ENCODE measurements at places on chromosomes 6 and 20.

DNA sequence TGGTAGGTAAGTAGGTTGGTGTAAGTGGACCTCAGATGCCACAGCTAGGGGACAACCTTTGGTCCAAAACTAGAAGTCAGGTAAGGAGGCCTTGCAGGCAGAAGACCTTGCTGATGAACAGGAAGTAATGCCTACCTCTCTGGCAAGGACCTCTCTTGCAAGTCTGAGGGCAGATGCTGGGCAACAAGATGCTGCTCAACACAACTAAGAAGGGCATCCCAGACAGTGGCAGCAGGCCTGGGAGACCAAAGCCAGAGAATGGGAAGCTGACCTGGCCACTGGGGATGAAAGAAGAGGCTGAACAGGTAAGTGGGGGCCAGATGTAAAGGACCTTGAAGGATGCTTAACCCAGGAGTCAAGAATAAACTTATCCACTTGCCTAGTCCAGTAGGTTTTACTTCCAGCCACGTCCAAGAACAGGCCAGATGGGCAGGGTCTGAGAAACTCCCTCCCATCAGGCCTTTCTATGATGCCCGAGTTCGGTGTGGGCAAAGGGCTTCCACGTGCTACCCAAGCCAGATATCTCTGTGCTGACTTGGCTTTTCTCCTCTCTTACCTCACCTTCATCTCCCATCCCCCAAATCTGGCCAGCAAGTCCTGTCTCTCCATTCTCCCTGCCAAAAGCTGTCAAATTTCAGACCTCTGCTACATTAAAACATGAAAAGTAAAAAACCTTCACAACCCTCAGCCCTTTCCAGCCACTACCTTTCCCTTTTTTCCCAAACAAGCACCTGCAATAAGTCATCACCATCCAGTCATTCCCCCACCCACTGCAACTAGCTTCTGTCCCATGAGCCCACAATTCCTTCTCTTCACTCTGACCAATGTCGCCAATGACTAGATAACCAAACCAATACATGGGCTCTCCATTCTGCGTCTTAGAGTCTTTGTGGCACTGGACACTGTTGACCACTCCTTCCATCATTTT is 11.5 kb upstream of the PLCG1 start:
- no peak for DNase-seq

DNA sequence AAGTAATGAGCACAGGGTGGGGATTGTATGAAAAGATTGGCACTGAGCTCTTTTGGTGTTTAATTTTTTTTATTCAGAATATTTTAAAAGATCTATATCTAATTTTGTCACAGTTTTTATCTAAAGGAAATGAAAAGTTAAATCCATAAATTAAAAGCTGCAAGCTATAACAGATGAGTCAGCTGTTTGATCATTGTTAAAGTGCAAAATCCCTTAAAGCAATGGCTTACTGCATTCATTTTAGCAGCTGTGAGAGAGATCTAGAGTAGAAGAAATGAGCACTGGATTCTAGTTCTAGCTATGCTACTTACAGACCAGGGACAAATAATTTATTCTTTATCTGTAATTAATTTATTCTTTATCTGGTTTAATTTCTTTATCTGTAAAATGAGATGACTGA is 245.9 kb downstream of the CD109 start:
- no peak for DNase-seq

GRCh38 chr20:57842720-57843119 is 132.9 kb upstream of the PMEPA1 start:
- no peak for DNase-seq

DNA sequence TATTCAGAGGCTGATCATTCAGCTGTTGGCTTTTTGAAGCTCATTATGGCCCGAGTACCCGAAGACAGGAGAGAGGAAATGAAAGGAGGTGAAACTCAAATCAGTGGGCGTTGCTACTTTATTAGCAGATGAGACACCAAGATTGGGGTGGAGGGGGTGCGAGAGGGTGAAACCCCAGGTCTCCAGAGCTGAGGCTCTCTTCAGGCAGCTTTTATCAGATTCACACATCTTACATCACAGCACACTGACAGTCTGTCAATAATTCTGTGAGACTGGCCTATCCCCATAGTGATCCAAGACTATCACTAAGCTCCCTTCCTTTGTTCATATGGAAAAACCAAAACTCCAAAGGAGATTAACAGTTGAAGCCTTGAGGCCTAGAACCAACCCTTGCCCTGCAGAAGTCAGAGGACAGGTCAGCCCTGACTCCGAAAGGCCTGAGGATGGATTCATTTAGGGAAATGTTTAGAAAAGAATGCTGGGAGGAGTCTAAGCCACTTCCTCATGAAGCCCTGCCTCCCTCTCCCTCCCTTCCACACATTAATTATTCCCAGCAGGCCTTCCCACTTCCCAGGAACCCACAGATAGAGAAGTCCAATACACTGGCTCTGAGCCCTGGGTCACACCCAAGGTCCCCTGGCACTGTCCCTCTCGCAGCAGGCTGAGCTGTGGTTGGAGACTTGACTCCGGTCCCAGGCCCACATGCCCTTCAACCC is 23.2 kb downstream of the TRERF1 start:
- DNase-seq = no peak

- DNase-seq = no peak
These were observed 127.7 kb downstream of the PDSS2 start for GRCh38 chr6:107331409-107332386.

DNA sequence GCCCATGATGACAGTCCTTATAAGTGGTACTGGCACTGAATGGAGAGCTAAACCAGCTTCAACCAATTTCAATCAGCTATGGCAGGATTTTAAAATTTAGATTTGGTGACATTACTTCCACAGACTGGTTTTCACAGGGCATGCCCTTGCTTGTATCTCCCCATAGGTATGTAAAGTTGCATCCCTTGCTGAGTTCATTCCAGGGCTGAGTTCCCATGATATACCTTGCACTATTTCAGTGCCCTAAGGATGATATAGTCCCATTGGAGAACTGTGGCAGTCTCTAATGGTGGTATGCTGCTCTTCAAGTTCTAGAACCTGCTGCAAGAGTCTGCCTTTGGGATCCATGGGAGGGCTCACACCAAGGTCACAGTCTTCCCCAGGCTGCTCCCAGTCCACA is 232.7 kb upstream of the MOCS1 start:
- DNase-seq = no peak

GRCh38 chr6:154632119-154632518 is 101.1 kb upstream of the SCAF8 start:
- DNase-seq = no peak

GRCh38 chr6:53309901-53310300 is 38.8 kb downstream of the ELOVL5 start:
- no peak for DNase-seq

GRCh38 chr6:44779130-44779826 is 391.8 kb downstream of the CDC5L start:
- DNase-seq = no peak
